Left kidney (tissue), 8 donors: ENCODE measurements at places on chromosomes 1 and 21. TPM values are rescaled to one million over a fixed set of nuclear protein-coding genes. Genes with fewer than 3 reads are reported as not detected.

DNA sequence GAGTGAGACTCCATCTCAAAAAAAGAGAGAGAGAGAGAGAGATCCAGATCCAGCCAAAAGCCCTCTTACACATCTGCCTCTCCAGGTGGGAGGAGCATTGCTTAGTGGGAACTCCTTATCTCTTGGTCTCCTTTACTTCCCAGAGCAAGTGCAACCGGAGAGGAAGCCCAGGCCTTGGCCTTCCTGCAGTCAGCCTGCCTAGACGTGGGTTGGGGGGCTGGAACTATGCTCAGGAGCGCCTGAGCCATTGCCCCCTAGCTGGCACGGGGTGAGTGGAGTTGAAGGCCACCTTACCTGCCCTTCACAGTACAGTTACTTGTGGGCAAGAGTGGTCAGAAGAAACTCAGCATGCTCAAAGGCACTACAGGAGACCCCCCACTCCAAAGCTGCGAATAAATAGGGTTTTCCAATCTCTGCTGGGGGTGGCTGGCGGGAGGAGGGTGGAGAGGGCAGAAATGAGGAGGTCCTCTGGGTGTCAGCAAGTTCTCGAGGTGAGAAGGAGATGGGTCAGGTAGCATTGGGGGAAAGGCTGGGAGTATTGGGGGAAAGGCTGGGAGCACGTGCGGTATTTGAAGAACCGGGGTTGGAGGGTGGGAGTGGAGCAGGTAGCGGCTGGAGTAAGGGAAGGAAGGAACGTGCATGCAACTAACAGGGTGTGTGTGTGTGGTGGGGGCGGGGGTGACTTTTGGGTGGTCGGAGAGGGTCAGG lies 4.7 kb upstream of the DMBX1 start:
- DNase-seq: no peak

DNA sequence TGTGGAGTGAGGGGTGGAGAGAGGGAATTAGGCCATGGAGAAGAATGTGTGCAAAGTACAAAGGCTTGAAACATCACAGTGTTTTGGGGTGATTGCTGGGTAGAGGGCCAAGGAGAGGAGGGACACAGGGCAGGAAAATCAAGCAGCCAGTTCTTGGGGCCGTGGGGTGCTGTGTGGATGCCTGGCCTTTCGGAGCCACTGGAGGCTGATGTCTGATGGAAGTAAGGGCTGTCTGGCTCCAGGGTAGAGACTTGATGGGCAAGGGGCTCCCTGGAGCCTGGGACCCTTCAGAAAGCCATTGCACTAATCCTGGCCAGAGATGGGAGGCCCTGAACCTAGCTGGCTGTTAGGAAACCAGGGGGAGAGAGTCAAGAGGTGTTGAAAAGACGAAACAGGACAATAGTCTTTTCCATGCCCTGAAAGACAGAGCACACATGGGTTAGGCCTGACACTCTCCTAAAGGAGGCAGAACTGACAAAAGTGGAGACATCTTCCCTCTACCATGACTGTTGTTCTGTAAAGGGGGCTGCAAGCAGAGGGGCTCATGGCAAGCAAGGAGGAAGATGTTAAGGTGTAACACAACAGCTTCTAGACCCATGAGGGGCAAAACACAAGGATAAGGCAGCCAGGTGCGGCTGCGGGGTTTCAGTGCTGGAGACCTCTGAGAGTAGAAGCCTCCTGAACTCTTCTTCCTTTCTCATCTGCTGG lies 21.0 kb downstream of the ATF3 start:
- DNase-seq: no peak

- DNase-seq: no peak
Observed at GRCh38 chr1:48930011-48930410, 153.3 kb upstream of the BEND5 start.

Gene ITGB2
- polyA plus RNA-seq: 11.8 TPM

Gene WNT3A
- polyA plus RNA-seq: 0.07 TPM

Gene OR2AK2
- not detected for polyA plus RNA-seq
